ENCODE measurements at places on chromosomes 3 and 15.
A peak's percentile ranks its signal among the peaks of the same experiment; 100 is the strongest.

- DNase-seq = no peak
These were observed 300.5 kb downstream of the ZPLD1 start for GRCh38 chr3:102735311-102735710.

GRCh38 chr3:61560517-61561373 lies 626 bp upstream of the PTPRG start:
- no peak for DNase-seq

DNA sequence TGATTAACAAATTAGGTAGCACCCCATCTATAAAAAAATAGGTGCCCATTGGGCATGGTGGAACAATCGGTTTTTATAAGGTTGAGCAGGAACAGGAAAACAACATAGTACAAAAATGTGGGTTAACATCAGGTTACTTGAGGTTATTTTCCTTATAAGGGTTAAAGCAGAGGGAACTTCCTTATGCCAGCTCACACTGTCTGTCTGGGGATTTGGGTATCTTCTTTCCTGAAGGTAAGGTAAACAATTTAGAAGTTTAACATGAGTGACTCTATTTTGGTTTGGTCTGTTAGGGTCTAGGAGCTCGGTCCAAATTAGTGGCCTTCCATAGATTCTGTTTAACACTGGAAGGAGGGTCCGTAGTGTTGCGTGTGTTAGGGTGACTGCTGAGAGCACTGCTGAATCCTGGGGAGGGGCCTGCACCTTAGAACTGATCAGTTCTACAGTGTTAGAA lies 14.7 kb downstream of the CHD2 start:
- no peak for DNase-seq

- no peak for DNase-seq
These were observed 31.5 kb downstream of the FEM1B start for GRCh38 chr15:68309024-68309423.

- no peak for DNase-seq
These were observed 38.1 kb downstream of the SERPINI1 start for GRCh38 chr3:167773584-167773983.

DNA sequence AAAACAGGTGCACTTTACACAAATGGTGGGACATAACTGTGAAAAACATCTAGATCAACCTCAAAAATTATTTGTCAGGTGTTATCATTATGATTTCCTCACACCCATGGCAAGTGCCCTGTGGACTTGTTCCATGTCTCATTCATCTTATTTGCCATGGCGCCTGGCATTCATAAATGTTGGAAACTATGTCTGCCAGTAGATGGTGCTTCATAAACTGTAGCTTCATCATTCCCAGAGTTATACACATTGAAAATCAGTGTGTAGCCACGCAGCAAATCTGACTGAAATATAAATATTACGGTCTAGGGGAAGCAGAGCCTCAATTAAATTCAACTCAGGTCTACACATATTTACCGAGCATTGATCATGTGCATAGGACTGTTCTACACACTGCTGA lies 90.7 kb downstream of the IMPG2 start:
- DNase-seq = no peak

GRCh38 chr3:141998669-141999290 lies 122.3 kb downstream of the ATP1B3 start:
- DNase-seq = peak; percentile 19

Measured in hippocampal formation (tissue), 2 donors.